ENCODE measurements at places on chromosomes 3 and 15.
A peak's percentile ranks its signal among the peaks of the same experiment; 100 is the strongest.

DNA sequence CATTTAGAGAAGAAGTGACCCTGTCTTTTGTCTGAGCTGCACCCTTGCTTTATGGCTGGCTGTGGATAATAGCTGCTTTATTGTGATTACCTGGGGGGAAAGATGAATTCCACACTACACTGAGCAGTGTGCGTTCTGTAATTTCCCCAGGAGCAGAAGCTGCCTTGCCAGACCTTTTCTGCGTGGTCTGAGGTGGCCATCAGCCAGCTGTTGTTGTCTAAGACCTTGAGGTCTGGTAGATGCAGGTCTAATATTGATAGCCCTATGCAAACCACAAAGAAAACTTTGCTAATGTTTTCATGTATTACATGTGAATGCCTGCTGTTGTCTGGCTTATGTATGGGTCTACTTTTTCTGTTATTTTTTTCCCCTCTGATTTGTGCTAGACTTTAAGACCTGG lies 144.6 kb downstream of the THSD4 start:
- no peak for DNase-seq

DNA sequence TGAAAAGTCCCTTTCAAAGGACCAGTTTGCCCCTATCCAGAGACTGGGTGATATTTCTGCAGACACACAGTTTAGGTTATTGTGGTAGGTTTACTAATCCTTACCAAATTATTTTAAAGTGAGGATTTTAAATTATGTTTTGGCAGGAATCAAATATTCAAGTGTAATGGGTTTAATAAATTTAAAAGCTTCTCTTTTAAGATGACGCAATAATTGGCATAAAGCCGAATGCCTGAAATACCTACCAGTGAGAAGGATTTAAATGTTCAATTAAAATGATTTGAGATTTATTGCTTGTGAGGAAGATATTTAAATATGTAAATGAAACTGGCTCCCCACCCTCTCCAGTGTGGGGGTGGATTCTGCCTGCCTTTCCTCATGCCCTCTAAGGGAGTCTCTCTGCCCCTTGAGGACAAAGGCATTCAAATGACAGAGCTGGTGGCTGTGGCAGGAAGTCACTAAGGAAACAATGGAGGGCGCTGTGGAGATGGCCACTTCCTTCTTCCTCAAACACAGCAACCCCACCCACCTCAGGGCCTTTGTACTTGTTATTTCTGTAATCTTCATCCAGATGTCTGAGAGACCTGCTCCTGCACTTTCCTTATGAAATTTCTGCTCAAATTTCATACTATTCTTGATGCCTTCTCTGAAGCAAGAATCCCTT lies 131.7 kb downstream of the TNIK start:
- peak; percentile 44 for DNase-seq

DNA sequence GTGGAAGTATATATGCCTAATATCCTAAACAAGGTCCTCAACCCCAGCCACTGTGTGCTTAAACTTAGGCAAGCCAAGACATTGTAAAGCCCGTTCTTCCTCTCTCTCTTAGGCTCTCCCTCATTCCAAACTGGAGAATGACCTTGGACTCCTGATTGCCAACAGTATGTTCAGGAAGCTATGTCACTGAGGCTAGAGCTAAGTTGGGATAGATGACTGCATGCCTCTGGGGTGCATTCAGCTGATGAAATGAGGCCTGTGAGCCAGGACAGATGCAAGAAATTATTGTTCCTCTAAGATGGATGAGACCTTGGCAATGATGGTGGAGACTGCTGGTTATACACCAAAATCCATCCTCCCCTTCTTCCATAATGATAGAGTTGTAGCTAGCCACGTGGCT lies 27.9 kb upstream of the TBC1D21 start:
- no peak for DNase-seq

DNA sequence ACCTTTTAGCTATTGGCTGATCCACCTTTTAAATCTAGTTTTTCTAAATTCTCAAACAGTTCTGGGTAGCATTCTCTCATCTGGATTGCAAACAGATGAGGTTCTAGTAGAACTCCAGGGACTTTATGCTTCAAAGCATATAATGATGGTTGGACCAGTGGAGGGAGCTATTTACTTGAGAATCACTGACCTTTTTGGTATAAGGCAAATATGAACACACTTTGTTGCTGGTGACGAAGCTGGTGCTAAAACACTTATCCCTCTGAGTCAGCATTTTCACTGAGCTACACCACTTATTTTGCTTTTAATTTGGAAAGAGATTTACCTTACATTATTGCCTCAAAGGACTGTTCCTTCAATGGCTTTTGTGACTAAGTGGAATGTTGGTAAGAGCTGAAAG lies 58.6 kb upstream of the SLITRK3 start:
- DNase-seq, result no peak

GRCh38 chr3:32885283-32885901 lies 66.1 kb upstream of the CCR4 start:
- DNase-seq, result no peak

- no peak for DNase-seq
Measured at GRCh38 chr3:171121801-171122200, 95.3 kb upstream of the SLC2A2 start.

GRCh38 chr3:88321363-88322050 lies 171.7 kb downstream of the C3orf38 start:
- DNase-seq, result no peak

DNA sequence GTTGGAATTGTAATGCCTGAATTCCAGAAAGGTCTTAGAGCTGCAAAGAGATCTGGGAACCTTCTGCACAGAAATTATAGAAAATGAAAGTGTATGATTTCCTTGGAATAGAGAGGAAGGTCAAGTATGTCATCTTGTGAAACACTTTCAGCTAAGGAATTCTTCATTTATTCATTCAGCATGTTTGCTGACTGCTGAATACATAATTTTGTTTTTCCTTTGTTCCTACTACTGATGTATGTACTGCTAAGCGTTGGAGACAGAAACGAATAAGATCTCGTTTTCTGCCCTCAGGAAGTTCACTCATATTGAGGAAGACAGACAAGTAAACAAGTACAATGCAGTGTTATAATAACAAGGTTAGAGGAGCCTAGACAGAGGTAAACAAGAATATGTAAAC lies 14.3 kb upstream of the IL20RB start:
- no peak for DNase-seq

GRCh38 chr15:88177451-88177850 lies 79.1 kb downstream of the NTRK3 start:
- DNase-seq, result no peak

DNA sequence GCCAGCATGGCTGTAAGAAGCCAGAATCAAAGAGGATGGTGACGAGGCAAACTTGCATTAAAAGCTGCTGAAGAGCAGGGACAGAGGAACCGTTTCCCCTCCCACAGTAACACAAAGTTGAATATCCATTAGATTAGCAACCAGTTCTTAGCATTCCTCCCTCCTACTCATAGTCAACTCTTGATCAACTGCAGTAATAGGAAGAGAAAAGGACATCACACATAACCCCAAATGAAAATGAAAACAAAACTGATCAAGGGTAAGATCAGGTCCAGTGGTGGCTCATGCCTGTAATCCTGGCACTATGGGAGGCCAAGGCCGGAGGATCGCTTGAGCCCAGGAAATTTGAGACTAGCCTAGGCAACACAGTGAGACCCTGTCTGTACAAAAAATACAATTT lies 165.2 kb downstream of the GREM1 start:
- DNase-seq, result no peak

DNA sequence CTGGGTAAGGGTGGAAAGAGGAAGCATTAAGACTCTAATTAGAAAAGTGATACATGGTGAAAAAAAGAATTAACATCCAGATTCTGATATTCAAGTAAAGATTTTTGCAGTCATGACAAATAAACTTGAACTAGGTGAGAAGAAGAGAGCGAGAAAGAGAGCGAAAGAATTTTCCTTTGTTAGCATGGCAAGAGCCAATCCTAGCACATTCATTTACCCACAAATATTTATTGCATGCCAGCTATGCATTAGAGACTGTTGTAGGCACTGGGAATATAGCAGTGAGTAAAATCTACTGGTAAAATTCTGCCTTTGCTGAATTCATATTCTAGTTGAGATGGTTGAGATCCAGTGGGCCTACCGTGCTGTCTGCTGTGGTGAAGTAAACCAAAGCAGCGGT lies 177.9 kb upstream of the DPH6 start:
- no peak for DNase-seq

DNA sequence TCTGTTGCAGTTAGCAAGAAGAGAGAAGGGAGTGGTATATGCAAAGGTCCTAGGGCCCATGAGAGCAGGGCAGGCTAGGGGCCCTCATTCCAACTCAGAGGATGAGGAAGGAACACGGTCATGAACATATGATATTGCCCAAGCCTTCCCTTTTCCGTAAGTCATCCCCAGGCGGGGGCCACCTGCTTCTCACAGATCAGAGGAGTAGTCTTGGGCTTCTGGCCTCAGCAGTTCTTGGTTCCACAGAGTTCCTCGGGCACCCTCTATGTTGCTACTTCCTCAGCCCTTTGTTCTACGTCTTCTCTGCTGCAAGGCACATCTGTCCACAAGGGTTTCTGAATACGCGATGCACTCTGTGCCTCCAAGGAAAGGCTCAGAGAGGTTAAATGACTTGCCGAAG lies 25.3 kb downstream of the EPHB3 start:
- DNase-seq, result no peak

DNA sequence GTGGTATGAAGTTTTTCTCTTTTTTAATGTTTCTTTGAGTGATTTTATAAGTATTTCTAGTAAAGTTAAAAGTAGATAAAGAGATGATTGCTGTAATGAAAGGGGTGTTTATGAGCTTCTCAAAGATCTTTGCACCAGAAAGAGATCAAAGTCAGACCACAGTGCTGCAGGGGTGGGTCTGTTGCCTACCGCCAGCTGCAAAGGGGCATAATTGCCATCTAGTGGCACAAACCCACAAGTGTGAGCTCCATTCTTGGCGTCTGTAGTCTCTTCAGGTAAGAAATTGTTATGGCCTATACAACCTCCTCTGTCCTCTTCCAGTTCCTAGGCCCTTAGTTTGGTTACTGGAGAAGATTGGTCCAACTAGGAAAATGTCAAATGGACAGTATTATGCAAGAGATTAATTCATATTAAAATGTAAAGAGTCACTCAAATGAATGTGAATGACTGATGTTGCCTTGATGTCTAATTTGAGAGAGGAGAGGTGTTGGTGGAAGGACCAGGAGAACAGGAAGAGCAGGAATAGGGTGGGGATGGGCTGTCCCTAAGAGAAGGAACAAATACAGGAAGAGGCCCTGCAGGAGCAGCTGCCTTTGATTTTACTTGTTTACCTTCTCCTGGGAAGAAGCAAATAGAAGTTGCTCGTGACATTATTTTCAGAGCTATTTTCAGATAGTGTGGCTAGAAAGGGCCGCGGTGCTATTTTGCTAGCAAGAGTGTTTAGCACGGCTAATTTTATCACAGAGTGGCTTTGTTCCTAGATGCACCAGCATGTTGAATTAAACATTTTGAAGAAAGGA lies 53.0 kb upstream of the GSK3B start:
- peak; percentile 49 for DNase-seq

DNA sequence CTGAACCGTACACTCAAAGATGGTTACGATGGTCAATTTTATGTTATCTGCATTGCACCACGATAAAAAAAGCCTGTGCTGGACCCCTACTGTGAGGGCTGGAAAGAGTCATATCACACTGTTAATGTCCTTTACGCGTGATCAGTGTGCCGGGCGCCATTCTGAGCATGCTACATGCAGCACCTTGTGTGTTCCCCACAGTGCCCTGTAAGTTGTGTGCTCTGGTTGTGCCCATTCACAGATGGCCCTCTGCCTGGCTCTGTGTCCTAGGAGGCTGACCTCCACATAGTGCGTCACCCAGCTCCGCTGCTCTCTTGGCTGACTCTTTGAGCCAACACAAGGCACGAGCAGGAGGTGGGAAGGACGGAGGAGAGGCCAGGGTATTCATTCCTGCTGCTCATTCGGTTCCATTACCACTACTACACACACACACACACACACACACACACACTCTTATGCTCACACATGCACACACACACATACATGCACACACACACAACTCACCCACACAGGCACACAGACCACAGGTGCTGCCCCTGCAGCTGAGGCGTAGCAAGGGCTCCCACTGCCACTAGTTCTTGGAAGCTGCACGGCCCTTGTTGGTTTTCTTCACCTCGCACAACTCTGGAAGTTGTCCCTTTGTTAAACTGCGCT lies 129.6 kb upstream of the IQSEC1 start:
- DNase-seq, result no peak

GRCh38 chr3:14362890-14363289 lies 39.5 kb upstream of the SLC6A6 start:
- DNase-seq, result no peak

- no peak for DNase-seq
Measured at GRCh38 chr3:66052721-66053549, 14.2 kb upstream of the MAGI1 start.

DNA sequence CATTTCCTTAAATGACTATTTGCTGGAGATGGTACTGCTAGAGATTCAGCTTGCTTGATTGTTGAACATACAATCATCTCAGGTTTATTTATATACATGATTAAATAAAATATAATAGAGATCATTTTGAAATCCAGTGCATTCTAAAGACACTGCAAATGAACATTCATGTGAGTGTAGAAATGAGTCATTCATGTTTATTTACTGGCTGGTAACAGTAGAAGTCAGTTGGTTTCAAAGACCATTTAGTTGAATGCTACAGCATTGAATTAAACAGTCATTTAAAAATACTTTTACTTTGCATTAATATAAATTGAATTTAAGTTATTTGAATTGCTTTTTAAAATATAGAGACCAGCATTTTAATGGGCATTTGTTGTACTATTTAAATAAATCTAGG lies 551.9 kb upstream of the GOLIM4 start:
- no peak for DNase-seq

DNA sequence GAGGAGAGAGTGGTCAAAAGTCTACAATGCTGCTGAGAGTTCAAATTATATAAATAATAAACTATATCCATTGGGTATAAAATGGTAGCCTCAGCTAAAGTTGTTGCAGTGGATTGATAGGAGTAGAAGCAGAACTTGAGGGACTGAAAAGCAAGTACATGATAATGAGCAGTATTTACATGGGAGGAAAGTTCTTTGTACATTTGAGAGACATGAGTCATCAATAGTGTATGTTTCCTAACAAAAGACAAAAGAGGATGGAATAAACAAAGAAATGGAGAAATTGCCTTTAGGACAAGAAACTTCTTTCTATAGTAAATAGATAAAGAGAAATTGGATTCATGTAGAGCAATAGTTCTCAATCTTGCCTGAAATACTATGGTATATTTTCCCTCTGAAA lies 110.0 kb upstream of the PLSCR5 start:
- no peak for DNase-seq

GRCh38 chr15:73081321-73081958 lies 29.2 kb downstream of the NEO1 start:
- no peak for DNase-seq

DNA sequence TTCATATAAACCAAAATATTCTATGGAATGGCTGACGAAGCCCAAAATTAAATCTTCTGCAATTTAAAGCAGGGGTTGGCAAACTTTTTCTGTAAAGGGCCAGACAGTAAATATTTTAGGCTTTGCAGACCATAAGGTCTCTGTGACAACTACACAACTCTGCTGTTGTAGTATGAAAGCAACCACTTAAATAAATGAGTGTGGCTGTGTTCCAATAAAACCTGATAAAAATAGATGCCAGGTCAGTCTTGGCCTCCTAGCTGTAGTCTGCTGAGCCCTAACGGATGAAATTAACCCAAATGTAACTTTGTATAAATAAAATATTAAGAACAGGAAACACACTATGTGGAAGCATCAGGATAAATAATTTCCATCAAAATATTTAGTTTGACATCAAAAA lies 104.2 kb downstream of the FBXL22 start:
- DNase-seq, result no peak

All from activated gamma-delta T cell treated with Interleukin-2 at 50 U/mL for 16 hours (primary cell).